Hematopoietic multipotent progenitor cell treated with erythropoietin and hydrocortisone succinate and interleukin-3 and kit ligand, for 17 days (in vitro differentiated cells): ENCODE measurements at places on chromosomes 11 and 22.

DNA sequence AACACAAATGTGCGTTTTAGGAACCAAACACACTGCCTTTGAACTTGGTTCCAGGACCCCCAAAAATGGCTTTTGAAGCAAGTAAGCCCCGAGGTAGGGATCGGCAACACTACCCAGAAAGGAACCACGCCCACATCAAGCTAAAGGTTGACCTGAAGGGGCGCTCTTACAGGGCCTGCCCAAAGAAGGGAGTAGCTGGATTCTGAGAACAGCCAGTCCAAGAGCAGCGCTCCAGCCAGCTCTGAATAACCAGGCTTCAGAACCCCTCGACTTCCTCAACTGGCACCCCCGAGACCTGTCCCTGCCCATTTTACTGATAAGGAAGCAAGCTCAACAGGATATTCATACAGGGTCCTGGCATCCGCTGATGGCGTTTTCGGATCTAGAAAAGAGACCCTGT lies 18.9 kb upstream of the MOB2 start:
- DNase-seq, result no peak

DNA sequence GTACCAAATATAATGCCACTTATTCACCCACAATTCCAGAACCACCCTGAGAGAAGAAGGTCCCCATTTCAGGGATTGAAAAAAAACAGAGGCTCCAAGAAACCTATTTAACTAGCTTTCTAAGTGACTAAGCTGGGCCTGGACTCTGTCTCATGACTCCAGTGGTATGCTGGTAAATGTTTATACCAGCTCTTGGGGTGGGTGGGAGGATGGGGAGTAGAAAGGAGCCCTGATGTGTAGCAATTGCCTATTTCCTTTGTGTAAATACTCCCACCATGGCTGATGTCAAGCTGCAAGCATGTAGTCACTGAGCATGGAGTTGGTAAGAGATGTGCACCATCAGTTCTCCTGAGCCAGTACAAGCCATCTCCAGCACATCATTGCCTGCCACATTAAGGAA lies 2.8 kb downstream of the PRG3 start:
- no peak for DNase-seq

DNA sequence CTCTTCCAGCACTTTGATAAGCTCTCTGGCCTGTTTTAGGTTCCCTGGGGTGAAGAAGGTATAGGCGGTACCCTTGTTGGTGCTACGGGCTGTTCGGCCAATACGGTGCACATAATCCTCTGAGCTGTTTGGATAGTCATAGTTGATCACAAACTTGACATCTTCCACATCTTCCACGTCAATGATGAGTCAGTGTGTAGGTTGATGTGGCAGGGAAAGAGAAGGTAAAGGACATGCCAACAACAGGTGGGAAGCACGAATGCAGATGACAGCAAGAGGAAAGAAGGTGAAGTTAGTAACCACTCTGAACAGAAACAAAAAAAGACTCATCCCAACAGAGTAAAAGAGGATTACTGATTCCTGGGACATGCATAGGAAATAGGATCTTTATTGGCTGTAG lies 18.2 kb downstream of the DDX17 start:
- DNase-seq, result no peak

GRCh38 chr11:65575568-65576231 lies at the start of gene EHBP1L1:
TSS of gene EHBP1L1 (plus strand) at chr11:65576053. CDS start at chr11:65576303, 250 bp downstream.
- peak; percentile 85 for DNase-seq

DNA sequence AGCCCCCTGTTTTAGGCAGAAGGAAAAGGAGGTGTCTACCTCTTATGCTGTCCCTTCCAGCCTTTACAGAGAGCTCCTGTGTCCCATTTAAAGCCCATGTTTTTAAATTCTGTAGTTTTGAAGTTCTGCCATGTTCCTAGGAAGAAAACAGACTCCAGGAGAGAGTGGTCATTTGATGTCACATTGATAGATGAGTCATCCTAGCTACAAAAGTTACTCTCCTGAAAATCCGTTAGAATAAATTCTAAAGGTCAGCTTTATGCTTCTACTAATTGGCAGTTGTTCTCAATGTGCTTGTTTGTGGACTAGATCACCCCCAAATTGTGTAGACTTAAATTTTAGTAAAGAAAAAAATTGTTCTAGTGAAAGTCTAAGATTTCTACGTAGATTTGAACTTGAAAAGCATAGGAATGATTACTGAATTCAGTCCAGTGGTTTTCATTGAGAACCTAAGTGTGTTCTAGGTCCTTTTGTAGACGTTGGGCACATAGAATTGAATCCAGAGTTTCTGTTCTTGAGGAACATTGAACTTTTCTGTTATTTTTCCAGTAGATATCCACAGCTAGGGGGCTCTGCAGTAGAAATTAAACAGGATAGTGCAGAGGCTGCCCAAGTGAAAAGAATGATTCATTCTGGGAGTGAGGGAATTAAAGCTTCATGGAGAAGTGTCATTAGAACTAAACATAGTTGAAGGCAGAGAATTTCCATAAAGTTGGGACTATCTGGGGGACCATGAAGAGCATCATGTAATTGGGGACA lies 140.6 kb upstream of the RASSF10 start:
- no peak for DNase-seq

GRCh38 chr11:58963551-58964104 lies 24.3 kb downstream of the GLYATL1 start:
- DNase-seq, result no peak

DNA sequence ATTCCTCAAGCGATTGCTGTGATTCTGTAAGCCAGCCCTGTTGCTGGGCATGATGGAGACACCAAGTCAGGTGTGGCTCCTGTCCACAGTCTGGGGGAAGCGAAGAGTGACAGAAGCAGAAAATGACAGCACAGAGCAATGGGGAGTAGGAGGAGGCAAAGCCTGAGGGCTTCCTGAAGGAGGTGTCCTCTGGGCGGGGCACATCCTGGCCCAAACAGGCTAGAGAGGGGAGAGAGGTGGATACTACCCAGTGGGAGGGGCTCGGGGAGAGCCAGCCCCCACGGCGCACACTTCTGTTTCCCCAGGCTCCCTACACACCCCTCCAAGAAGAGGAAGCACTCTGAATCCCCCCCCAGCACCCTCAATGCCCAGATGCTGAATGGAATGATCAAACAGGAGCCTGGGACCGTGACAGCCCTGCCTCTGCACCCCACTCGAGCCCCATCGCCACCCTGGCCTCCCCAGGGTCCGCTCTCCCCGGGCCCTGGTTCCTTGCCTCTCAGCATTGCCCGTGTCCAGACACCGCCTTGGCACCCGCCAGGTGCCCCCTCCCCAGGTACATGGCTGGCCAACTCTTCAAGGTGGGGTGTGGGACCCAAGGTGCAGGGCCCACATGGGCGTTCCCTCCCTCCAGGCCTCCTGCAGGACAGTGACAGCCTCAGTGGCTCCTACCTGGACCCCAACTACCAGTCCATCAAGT lies 18.9 kb downstream of the MYRF start:
- DNase-seq, result no peak

DNA sequence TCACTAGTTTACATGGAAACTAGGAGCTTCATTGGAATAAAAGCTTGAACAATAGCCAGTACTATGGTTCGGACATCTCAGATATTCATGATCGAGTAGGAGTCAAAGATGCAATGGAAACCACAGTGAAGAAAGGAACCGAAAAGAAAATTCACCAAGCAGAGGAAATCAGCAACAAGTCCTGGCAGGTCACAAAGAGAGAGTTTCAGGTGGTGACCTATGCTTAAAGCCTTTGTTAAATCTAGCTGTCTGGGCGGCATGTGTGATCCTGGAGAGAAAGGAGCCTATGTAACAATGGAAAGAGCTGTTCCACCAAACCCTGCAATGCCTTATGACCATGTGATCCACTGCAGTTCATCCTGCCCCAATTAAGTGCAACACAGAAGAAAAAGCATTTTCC lies 68.9 kb upstream of the POU2AF2 start:
- DNase-seq, result no peak

- no peak for DNase-seq
Measured at GRCh38 chr11:88348870-88349269, 11.3 kb upstream of the CTSC start.

DNA sequence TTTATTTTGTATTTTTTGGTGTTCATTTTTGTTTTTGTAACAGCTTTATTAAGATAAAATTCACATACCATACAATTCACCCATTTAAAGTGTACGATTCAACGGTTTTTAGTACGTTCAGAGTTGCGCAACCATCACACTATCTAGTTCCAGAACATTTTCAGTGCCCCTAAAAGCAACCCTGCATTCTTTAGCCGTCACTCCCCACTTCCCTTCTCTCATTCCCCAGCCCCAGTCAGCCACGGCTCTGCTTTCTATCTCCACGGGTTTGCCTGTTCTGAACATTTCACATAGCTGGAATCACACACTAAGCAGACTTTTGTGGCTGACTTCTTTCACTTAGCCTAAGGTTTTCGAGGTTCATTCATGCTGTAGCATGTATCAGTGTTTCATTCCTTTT lies 9.6 kb upstream of the KCNQ1OT1 start:
- DNase-seq, result no peak

DNA sequence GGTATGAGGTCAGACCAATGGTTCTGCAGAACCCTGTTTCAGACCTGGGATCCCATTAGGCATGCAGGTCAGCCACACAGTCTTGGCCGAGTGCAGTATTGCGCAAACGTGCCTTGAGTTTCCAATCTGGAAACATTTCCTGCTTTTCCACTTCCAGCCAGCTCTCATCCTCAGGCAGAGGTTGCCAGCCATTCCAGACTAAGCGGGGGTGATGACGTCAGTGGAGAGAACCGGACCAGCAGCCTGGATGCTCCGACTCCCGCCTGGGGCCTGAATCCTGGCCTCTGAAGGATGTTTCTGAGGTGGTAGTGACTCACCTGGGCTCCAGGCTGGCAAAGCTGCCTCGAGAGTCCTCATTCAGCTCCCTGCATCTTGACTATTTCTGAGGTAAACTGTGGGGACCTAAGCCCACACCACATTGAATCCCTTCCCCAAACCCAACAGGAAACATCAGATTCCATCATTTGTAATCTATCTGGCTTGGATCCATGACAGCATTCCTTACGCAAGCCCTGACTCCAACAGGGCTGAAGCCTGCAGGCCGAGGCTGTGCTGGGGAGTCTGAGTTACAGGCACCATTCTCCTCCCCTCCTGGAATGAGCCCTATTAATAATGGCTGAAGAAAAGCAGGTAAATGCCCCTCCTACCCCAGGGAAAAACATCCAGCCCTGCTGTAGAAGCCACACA lies 83.0 kb downstream of the ABTB2 start:
- DNase-seq, result no peak
